ENCODE measurements at places on chromosomes 3 and 15. TPM values are rescaled to one million over a fixed set of nuclear protein-coding genes. Genes with fewer than 3 reads are reported as not detected.

Gene CCNB2
- 76.6 TPM for total RNA-seq

Gene TGM4
- total RNA-seq, result not detected

Gene ROPN1
- not detected for total RNA-seq

DNA sequence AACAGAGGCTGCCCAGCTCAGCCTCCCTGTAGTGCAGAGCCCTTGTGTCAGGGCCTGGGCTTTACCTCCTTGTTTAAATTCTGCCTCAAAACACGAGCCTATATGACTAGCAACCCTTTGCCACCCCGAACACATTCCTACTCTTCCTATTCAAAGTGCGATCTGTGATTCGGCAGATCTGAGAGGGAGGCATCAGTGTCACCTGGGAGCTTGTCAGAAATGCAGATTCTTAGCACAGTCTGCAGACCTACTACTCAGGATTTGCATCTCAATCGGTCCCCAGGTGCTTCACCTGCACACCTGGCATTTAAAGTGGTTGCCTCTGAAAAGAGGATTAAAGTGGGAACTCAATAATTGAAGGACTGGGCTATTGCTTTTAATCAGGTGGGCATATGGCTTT is 273.2 kb upstream of the TOPAZ1 start:
- DNase-seq, result peak; percentile 60

GRCh38 chr3:22117751-22118346 is 366.8 kb upstream of the ZNF385D start:
- no peak for DNase-seq

- no peak for DNase-seq
Observed at GRCh38 chr15:39651881-39652280, 71.0 kb downstream of the THBS1 start.

DNA sequence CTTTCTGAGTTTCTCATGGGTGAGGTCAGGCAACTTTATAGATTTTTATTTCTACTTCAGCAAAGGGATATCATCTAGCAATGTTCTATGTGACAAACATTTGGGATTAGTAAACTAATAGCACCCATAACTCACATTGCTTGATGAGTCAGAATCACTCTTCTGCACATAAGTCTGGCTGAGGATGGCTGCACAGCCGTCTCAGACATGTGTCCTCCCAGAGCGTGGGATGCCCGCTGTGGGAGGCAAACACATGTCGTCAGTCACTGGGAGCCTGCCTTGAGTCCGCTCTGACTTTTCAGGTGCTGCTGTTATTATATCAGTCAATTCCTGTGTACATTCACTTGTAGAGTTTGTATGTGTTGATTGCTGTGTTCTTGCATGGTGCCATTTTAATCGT is 230.7 kb upstream of the TRIM42 start:
- no peak for DNase-seq

DNA sequence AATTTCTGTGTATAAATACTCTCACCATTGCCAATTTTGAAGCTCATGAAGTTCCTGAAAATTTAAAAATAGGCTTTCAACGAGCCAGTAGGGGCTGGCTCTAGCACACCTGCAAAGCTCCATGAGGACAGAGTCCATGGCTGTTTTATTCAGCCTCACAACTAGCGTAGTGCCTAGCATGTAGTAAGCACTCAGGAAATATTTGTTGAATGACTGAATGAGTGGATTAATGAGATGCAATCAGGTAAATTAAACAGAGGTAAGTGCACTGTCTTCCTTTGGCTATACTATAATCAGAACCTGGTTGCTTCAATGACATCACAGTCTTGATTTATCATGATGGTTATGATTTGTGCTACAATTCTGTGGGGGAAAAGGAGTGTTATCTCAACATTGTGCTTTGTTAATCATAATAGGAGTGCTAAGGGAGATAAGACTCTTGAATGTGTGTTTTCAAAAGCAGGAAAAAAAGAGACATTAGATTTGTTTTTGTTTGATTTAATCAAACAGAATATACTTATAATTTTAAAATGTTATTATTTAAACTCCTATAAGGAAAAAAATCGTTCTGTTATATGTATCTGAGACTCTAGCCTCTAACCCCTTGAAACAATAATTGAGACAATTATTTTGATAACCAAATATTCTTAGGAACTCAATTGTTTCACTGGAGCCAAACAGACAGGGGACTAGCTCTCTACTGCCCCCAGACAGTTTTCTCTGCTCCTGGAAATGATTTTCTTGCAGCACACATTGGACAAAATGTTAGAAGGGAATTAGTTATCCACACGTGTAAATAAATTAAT is 171.7 kb upstream of the ATP11B start:
- DNase-seq, result no peak

GRCh38 chr3:140505213-140505612 is 172.7 kb upstream of the TRIM42 start:
- no peak for DNase-seq

DNA sequence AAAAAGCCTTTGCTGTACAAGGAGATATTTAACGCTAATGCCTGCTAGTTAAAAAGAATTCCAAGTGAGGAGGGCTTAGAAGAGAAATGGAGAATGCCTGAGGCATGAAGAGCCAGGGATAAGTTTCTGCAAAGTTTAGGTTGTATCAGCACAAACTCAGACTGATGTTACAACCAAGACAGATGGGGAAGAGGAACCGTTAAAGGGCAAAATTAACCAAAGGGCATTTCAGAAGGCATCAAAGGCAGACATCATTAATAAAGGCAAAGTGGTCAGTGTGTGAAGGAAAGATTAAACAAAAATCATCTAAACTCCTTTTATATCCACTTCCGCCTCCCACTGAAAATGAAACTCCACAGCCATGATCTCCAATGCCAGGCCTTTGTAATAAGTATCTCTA is 7.0 kb downstream of the MYO5A start:
- no peak for DNase-seq

DNA sequence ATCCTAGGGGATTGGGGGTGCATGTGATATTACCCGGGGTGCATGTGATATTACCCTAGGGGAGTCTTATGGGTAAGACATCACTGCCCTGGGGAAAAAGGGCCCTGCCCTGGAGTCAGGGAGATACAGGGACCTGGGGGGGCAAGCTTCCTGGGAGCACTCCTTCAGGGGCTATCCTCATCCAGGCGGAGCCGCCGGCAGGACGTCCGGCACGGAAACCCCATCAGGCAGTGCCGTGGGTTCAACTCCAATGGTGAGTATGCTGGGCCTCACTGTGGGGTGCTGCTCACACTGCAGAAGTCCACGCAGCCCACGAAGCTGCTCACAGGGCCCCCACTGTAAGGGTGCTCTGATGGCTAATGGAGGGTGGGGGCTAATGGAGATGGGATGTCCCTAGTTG is 5.3 kb upstream of the GNAT1 start:
- DNase-seq, result no peak

- no peak for DNase-seq
Observed at GRCh38 chr3:52112056-52112455, 42.2 kb downstream of the POC1A start.

- no peak for DNase-seq
Observed at GRCh38 chr15:44668921-44669320, 5.5 kb upstream of the SPG11 start.

- DNase-seq, result no peak
Observed at GRCh38 chr15:69713726-69714559, 261.3 kb downstream of the RPLP1 start.

DNA sequence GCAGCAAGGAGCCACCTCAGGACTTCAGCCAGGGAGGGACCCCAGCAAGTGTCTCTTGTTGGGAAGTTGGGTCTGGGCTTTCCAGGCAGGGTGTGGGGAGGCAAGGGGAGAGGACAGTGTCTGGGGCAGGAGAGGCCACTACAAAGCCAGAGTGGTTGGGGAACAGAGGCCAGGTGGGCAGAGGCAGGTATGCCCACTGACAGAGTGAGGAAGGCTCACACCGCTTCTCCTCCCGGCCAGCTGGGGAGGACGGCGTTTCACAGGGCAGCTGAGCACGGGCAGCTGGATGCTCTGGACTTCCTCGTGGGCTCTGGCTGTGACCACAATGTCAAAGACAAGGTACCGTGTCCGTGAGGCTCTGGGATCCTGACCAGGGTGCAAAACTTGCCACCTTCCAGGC is 15.0 kb downstream of the ANKDD1A start:
- DNase-seq, result no peak

DNA sequence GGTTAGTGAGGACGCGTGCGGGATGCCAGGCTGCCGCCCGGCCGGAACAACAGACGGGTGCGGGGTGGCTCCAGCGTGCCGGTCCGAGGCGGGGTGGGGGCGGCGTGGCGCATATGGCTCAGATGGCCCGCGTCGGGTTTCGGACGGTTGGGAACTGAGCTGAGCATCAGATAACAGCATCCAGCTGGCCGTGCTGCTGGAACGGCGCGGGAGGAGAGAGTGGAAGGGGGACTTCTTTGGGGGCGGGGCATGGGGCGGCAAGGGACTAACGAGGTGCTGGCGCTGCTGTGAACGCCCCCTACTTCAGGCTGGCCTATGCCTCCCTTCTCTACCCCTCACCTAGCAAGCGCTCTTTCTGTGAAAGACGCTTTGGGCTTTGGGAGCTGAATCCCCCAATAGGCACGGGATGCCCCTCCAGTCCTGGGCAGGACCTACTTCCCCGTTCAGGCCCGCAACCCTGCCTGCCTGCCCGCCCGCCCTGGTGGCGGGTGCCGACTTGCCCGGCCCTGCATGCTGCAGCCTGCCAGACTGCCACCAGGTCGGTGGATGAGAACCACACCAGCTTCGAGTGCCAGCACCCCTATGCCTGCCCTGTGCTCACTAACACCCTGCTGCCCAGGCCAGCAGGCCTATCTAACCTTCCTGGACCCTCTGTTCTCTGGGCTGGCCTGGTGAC is 542 bp downstream of the INKA1 start:
- no peak for DNase-seq

- no peak for DNase-seq
Observed at GRCh38 chr3:141332416-141332815, 35.9 kb upstream of the ZBTB38 start.

DNA sequence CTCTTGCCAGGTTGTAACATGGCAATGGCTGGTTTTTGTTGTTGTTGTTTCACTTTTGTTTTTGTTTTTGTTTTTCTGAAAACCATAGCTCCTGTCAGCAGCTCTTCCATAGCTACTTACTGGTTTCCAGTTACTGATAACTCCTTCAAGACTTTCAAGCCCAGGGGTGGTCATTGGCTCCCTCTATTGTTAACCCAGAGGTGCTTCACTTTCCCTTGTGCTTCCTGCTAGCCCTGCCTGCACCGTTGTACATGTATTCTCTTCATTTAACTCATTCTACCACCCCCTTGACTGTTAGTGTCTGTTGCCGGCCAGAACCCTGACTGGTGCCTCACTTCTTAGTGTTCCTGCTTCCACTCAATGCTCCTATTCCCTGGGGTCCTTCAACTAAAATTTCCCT is 4.2 kb upstream of the TRAT1 start:
- peak; percentile 82 for DNase-seq

DNA sequence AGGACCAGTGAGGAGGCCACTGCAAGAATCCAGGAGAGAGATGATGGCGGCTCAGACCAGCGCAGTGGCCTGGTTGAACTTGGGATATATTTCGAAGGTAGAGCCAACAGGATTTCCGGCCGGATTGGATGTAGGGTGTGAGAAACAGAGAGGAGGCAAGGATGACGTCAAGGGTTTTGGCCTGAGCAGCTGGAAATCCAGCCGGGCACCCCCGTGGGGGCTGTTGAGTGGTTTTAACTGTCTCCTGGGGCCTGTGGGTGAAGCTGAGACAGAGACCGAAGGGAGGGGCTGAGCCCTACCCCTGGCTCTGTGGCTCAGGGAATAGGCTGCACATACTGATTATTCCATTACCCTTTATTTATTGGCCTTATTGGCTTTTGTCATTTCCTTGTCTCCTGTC is 45.7 kb downstream of the EXOG start:
- no peak for DNase-seq
